ENCODE measurements at places on chromosomes 13 and 19.

- DNase-seq: no peak
Observed at GRCh38 chr19:30371161-30371836, 885 bp upstream of the ZNF536 start.

DNA sequence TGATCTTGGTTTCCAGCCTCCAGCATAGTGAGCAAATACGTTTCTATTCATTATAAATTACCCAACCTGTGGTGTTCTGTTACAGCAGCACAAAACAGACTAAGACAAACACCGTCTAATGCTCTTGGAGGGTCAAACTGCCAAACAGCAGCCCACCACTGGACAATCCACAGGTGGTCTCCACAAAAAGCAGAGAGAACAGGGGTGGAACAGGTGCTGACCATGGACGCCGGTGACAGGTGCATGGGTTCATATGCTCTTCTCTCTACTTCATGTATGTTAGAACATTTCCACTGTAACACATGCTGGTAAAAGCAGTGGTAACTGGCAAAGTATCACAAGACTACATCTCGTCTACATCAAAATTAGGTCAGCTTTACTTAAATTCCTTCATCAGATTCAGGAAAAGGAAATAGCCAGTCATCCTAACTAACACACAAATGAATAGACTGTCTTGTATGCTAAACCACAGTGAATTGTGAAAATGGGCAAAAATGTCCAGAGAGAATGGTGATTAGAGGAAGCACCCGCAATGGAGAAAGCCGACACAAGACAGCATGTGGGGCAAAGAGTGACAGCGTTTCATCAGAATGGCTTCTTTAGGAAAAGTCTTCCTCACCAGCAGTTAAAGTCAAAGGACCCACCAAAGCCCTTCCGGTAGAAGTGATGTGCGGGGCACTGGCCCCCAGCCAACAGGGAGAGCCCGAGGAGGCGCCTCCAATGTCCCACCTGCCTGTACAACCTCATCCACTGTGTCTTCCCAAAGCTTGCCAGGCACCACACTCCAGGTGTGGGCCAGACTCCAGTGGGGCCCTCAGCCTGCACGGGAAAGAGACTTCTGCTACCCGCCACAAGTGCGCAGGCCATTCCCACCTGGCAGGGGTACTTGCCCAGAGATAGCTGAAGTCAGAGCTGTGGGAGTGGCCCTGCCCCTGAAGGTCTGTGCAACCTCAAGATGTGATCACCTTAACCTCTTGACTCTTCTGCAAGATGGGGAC is 6.5 kb downstream of the CARS2 start:
- no peak for DNase-seq

DNA sequence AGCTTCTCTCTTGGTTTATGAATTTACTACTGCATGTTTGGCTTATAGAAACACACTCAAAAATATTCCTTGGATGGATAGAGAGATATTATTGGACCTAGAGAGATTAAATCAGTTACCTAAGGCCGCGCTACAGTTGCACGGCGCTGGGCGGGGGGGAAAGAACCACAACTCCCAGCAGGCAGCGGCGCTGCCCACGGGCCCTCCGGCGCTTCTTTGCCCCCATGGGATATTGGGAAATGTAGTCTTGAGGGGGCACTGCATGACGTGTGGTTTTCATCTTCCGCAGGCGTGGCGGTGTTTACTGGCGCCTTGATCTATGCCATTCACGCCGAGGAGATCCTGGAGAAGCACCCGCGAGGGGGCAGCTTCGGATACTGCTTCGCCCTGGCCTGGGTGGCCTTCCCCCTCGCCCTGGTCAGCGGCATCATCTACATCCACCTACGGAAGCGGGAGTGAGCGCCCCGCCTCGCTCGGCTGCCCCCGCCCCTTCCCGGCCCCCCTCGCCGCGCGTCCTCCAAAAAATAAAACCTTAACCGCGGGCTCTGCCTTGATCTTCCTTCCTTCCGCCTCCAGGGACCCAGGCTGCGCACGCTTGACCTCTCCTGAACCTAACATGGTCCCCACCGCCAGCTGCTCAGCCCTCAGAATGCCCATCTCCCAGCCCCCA is 4.8 kb downstream of the EMP3 start:
- peak; percentile 76 for DNase-seq

DNA sequence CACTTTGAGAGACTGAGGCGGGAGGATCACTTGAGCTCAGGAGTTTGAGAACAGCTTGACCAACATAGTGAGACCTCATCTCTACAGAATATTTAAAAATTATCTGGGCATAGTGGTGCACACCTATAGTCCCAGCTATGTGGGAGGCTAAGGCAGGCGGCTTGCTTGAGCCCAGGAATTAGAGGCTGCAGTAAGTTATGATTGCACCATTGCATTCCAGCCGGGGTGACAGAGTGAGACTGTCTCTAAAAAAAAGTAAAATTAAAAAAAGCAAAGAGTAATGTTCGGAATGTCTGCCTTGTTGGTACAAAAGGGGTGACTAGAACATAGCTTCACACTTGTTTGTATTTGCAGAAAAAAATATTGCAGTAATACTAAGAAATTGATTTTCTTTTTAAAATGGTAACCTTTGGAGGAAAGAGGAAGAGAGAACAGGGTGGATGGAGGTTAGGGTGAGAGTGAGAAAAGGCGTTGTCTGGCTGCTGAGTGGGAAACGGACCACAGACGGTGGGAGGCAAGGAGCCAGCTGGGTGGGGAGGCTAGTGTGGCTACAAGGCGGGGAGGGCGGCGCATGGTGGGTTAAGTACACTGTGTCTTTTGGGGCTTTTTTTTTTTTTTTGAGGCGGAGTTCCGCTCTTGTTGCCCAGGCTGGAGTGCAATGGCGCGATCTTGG is 10.2 kb downstream of the PPP1R14A start:
- DNase-seq: no peak

- no peak for DNase-seq
Observed at GRCh38 chr19:58001895-58002369, 688 bp downstream of the ZNF606 start.

- DNase-seq: no peak
Observed at GRCh38 chr13:36814465-36814864, 4.6 kb upstream of the RFXAP start.

Measured in activated CD4-positive, alpha-beta T cell treated with anti-CD3 and anti-CD28 coated beads for 1 hour (primary cell).